Thymus (tissue), 14 donors: ENCODE measurements at places on chromosomes 16 and 17.

GRCh38 chr17:50200457-50201275, 765 bp downstream of the COL1A1 start:
- peak; percentile 67 for DNase-seq

GRCh38 chr17:53217311-53217710, 605.4 kb upstream of the KIF2B start:
- no peak for DNase-seq

- DNase-seq, result no peak
These were observed 1.4 kb downstream of the MVD start for GRCh38 chr16:88661468-88661867.

- no peak for DNase-seq
These were observed 9.9 kb downstream of the CASC3 start for GRCh38 chr17:40150276-40150675.

DNA sequence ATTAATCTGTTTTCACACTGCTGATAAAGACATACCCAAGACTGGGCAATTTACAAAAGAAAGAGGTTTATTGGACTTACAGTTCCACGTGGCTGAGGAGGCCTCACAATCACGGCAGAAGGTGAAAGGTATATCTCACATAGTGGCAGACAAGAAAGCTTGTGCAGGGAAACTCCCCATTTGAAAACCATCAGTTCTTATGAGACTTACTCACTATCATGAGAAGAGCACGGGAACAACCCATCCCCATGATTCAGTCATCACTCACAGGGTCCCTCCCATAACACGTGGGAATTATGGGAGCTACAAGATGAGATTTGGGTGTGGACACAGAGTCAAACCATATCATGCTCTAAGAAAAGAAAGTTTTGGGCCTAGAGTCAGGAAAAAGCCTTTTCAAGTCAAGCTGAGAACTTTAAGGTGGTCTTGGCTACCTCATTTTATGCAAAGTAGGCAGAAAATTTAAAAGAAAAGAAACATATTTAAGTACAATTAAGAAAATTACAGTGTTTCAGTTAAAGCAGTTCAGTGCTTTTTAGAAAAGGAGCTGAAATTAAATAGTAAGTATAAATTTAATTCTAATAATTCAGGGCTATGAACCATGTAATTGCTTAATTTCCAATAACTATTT, 24.9 kb upstream of the CRYM start:
- DNase-seq, result no peak

DNA sequence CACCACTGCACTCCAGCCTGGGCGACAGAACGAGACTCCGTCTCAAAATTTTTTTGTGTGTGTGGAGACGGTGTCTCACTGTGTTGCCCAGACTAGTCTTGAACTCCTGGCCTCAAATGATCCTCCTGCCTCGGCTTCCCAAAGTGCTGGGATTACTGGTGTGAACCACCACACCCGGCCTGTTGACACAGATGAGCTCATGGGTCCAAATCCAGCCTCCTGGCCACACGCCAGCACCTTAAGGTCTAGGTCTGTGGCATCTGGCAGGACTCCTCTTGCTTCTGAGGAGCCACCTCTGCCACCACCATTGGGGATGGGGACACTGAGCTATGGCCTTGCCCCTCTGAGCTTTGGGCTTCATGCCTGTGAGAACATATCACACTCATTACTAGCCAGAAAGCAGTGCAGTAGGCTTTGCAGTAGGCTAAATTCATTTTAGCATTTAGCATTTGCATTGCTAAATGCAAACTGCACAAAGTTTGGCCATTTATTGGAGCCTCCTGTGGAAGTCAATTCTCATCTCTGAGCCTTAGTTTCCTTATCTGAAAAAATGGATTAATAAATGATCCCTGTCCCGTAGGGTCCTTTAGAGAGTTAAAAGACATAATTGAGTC, 5.5 kb upstream of the CDIPT start:
- no peak for DNase-seq

- DNase-seq, result no peak
These were observed 28.1 kb upstream of the BAHCC1 start for GRCh38 chr17:81367171-81367570.

DNA sequence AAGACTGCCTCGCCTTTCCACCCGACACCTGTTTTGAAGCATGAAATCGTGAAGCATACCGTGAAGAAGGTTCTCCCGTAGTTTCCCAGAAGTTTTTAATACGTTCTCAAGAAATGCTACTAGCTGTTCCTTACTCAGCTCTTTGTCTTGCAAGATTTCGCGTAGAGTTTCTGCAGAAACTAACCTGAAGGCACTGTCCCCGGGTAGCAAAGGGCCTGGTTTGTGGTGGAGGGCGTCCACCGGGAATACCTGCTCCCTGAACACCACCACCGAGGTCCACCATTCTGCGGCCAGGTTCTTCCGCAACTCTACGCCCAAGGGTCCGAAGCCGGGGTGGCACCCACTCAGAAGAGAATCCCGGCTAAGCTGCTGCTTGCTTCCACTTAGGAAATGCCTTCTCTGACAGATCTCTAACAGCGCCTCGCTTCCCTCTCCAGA, 487 bp downstream of the POLG2 start:
- DNase-seq, result no peak

GRCh38 chr16:17729820-17730219, 259.1 kb upstream of the XYLT1 start:
- no peak for DNase-seq

GRCh38 chr17:21517538-21518293, 141.6 kb downstream of the KCNJ12 start:
- no peak for DNase-seq

DNA sequence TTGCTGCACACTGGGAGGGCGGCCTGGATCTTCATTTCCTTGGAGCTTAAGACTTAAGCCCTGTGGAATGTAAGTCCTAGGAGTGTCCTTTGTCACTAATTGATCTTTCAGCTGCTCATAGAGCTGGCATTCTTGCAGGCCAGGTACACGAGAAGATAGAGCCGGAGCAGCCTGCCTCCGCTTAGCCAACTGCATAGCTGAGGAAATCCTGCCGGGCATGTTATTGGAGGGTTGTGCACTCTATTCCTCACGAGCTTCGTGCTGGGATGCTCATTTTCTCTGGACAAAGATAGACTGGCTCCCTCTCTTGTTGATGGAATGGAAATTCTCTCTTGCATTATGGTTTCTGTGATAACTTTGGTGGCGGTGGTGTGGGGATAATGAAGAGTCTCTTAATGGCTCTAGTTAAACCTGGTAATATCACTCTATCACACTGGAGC, 76.9 kb downstream of the RPA1 start:
- DNase-seq, result no peak

DNA sequence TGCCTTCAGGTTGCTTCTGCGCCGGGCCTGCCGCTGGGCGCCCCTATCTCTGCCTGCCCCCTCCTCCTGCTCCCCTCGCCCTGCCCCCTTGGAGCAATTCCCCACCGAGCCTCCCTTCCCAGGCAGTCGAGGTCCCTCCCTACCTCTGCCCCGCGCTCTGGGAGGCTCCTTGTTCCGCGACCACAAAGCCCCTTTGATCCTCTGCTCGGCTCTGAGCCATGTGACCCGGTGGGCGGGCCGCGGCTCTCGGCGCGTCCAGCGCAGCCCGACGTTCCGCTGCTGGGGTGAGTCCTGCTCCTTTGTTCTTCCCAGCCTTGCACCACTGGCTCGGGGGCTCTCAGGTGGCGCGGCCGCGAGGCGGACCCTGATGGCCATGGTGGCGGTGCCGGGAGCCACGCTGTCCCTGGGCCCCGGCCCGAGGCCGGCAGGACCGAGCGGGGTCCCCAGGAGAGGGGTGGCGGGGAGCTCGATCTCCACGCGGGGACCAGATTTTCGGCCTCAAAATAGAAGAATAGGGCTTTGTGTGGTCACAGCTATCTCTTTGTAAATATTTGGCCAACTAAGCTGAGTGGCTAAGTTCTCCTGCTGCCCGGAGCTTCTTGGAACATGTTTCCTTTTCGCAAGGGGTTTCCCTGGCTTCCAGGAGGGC, 310.6 kb downstream of the SEC14L1 start:
- peak; percentile 79 for DNase-seq

DNA sequence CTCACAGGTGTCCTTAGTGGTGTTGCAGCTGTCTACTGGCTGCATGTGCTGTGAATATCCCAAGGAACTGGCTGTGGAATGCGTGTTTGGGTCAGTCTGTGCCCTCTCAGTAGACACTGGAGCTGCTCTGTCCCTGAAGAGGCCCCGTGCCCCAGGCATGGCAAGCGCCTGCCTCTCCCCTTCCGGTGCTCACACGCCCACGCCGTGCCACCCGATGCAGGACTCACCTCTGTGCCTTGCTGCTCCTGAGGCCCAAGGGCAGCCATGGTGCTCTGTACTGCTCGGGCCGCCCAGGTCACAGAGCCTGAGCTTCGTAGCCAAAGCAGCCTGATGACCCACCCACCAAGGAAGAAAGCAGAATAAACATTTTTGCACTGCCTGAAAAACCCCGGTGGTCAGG, 10.0 kb downstream of the RGS11 start:
- DNase-seq, result no peak

GRCh38 chr17:44204441-44204882, 4.8 kb upstream of the ATXN7L3 start:
- no peak for DNase-seq

DNA sequence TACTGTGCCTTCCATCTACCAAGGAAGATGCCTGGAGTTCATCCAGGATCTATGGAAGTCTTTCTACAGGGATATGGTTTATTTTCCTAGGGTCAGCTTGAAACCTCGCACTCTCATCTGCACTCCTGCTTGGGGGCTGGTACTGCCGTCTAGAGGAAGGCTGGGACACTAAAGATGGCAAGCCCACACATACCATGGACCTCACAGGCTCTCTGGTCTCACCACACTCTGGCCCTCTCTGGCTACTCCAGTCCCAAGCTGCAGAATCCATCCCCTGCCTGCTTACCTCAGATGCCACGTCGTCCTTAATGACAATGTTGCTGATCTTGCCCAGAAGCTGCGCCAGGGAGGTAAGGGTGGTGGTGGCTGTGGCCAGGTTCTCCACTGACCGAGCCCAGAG, 2.1 kb upstream of the UNC119 start:
- DNase-seq, result no peak

GRCh38 chr17:80890921-80891396, 100.7 kb upstream of the CHMP6 start:
- no peak for DNase-seq

- no peak for DNase-seq
These were observed at the start of gene C16orf74 for GRCh38 chr16:85750827-85751697. Gene C16orf74 (minus strand): TSS chr16:85751096. CDS start chr16:85735217, 15,879 bp downstream.

DNA sequence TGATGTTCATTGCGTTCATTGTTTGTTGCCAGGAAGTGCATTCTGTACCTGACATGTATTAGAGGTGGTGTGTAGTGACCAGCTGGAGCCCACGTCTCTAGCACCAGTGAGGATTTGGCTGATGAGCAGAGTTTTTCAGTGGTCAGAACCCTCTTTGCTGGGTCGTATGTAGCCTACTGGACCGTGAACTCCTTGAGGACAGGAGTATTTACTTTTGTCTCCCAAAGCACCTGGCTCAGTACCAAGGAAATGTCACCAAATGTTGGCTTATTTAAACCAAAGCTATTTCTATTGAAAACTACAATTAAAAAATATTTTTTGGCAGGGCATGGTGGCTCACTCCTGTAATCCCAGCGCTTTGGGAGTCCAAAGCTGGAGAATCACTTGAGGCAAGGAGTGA, 262.7 kb downstream of the SNX29 start:
- no peak for DNase-seq

DNA sequence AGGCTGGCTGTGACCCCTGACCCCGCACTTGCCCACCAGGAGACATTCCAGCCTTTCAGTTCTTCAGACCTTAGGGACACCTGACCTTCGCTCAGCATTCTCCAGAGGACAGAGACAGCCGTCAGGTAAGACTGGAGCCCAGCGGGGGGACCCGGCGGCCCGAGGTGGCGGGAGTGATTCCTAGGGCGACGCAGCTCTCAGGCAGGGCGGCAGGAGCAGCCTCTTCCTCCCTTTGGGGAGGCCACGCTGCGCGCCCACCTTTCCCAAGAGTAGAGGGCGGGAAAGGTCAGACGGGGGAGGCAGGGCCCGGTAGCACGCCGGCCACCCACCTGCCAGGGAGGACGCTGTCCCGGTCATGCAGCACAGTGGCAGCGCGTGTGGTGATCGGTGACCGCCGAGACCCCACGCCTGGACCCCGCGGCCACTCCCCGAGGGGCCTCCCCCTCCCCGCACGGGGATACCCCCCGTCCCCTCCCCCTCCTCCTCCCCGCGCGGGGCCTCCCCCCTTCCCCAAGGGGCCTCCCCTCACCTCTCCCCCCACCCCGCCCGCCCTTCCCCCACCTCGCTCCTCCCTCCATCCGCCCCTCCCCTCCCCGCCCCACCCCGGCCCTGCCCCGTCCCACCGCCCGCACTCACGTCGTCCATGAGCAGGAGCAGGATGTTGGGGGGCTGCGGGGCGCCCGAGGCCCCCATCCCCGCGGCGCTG, 472 bp downstream of the GALNS start:
- DNase-seq, result no peak

DNA sequence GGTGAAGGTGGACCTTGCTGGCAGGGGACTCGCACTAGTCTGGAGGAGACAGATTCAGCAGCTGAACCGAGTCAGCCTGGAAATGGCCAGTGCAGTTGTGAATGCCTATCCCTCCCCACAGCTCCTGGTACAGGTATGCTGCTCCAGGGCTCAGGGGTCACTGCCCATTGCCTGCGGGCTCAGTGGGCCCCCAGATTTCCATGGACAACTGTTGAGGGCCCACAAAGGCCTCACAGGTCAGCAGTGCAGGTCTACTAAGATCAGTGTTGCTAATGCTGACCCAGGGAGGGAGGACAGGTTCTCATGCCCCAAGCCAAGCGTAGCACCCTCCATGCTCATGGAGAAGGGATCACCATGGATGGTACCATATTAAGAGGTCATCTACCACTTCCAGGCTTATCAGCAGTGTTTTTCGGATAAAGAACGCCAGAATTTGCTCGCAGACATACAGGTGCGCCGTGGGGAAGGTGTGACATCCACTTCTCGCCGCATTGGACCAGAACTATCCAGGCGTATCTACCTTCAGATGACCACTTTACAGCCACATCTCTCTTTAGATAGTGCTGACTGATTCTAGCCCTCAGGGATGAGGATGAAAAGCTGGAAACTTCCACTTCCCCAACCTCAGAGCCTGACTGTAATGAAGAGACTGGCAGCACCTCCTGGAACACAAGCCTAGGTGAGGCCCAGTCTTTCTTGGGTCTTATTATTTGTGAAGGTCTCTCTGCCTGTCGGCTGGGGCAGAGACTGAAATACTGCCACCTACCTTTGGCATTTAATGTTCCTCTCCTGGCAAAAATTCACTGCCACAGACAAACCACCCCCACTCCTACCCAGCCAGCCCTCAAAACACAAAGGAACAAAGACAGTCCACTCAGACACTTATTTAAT, 7.6 kb downstream of the EME1 start:
- no peak for DNase-seq

GRCh38 chr16:73047536-73048291, at the start of gene ZFHX3:
Gene ZFHX3 (minus strand): TSS chr16:73048128. CDS start chr16:72960145, 87,983 bp downstream.
- DNase-seq, result peak; percentile 69

GRCh38 chr17:73969956-73970355, 233.5 kb upstream of the RPL38 start:
- DNase-seq, result no peak

- DNase-seq, result no peak
These were observed 41.5 kb downstream of the SHISA9 start for GRCh38 chr16:12942861-12943260.
